ENCODE measurements at places on chromosomes 3 and 15.

GRCh38 chr3:2872884-2873283 lies 237.3 kb downstream of the IL5RA start:
- DNase-seq = no peak

GRCh38 chr15:100596792-100597191 lies 5.2 kb downstream of the LINS1 start:
- DNase-seq = no peak

DNA sequence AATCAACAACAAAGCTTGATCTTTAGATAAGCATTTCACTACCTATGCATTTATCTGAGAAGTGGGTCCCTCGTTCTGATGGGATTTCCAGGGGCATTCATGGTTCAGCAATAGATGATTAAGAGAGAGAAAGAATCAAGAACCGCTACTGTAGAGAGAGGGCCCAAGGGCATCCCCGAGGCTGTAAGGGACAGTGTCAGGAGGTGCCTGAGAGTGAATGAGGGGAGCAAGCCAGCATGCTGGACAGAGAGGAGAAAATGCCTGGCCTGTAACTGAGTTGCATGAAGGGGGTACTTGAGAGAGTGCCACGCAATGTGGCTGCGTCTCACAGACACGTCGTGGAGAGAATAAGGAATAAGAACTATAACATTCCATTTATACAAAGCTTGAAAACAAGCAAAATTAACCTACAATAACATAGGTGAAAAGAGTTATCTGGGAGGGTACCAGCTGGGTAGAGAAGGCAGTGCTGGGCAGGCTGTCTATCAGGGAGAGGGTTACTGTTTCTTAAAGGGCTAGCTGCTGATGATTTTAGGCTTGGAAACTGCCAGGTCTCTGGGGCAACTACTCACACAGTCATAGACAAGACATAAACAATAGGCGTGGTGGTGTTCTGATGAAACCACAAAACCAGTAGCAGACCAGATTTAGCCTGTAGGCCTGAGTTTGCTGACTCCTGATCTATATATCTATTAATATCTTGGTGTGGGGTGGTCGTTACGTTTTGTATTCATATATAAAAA lies 374.6 kb upstream of the CFAP20DC start:
- peak; percentile 40 for DNase-seq

- no peak for DNase-seq
Measured at GRCh38 chr15:100999369-100999768, 80.2 kb downstream of the LRRK1 start.

DNA sequence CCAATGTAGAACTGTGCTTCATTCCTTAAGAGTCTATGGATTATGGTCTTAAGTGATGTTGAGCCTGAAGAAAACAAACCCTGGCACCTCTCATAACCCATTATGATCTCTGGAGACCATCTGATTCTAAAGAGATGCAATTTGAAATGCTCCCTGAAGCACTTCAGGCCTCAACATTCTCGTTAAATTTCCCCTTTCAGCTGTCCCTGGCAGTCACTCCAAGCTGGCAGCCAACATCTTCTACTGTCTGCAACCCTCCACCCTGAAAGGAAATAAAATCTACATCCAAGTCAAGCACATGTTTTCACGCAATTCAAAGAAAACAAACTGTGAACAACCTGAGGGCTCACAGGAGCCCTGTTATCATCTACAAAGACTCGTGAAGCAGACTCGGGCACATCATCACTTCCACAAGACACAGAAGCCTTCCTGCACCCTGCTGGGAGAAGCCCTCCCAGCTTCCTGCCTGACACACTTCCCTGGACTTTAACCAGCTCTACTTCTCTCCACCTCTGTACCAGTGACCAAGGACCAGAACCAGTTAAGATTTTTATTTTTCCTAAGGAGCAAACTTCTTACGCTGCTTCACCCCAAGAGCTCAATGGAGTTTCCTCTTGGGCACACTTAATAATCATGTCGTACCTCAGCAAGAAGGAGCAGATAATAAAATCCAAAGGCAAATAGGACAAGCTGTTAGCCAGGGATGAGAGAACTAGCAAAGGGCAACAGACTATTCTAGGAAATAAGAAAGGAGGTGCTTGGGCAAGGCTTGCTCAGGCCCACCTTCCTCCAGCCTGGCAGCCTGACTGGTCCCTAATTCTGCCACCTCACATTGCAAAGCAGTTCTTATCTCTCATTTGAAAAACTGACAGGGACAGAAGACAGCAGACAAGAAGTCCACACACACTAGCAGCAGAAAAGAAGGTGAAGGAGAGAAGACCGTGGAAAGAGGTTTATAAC lies 67.1 kb downstream of the MAGI1 start:
- DNase-seq = no peak

GRCh38 chr3:134003066-134003465 lies 26.7 kb downstream of the SLCO2A1 start:
- no peak for DNase-seq

DNA sequence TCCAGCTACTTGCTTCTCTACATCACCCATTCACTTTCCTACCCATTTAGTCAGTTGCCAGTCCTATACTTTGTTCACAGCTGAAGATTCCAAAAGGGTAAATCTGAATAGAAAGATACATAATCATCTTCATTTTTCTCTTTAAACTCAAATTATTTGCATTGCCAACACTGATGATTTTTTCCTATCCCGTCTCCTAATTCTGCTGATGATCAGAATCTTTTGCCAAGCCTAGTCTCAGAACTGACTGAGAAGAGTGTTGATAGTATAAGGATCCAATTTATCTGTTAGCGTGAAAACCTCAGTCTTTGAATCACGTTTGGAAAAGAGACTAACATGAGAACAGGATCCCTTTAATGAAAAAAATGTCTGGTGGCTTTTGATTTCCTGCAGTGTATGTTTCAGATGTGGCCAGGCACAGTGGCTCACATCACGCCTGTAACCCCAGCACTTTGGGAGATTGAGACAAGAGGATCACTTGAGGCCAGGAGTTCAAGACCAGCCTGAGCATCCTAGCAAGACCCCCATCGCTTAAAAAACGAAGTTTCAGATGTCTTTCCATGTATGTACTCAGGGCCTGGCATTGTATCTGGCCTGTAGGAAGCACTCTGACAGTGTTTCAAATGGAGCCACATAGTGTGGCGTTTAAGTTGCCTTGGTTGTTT lies 169.4 kb downstream of the KLHL25 start:
- no peak for DNase-seq

- no peak for DNase-seq
Measured at GRCh38 chr15:48052946-48053345, 67.8 kb upstream of the SLC24A5 start.

DNA sequence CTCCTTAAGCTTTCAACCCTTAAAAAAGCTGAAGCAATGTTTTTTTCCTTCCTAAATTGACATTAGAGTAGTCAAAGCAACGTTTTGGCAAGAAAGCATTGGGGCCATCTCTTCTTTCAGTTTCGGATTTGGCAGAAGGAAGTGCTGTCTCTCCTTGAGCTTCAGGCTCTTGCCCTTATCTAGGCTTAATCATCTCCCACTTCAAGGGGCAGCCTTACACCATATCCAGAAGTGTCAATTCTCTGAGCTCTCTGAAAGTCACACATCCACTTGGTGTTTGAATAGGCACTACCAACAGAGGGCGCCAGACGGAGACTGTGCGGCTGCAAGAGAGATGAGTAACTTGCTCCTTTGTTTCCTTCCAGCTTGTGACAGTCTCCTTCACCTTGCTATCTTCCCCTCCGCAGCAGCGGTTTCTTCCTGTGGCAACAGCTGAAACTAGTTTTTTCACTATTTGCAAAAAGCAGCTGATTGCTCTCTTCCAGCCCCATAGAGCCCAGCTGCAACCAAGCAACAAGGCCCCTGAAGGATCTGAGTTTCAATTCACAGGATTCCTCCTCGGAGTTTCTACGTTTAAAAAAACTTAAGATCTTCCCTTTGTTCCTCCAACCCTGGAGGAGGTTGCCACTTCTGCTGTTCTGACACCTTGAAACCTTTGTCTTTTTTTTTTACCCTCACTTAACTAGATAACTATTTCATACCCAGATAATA lies 147.0 kb upstream of the SLCO3A1 start:
- peak; percentile 21 for DNase-seq

- DNase-seq = no peak
Measured at GRCh38 chr15:59999612-60000112, 4.4 kb upstream of the FOXB1 start.

DNA sequence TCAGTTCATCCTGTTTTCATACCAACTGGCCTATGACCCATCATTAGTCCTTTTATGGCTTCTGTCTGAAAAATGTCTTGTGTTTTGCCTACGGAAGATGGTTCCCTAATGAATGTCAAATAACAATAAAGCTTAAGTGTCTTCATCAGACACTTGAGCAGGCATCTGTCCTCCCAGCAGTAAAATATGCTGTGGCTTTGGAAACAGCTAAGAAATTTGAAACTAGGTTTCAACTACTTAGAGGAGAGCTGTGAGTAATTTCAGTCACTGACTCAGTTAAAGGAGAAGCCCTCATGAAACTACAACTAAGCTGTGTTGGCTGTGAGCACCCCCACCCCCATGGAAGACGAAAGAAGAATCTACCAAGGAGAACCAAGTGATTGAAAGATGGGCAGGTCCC lies 409.4 kb upstream of the PPP2R3A start:
- DNase-seq = peak; percentile 4

DNA sequence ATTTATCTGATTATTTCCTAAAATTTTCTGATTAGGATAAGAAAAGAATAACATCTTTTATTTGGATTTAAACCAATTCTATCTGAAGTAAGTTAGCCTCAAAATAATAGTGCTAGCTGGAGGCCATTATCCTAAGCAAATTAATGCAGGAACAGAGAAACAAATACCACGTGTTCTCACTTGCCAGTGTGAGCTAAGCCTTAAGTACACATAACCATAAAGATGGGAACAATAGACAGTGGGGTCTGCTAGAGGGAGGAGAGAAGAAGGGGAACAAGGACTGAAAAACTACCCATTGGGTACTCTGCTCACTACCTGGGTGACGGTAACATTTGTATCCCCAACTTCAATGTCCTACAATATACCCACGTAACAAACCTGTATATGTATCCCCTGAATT lies 31.3 kb upstream of the LYSMD4 start:
- DNase-seq = no peak

GRCh38 chr15:22949074-22949547 lies 31.1 kb downstream of the CYFIP1 start:
- no peak for DNase-seq

- DNase-seq = no peak
Measured at GRCh38 chr3:171269542-171269941, 190.7 kb downstream of the TNIK start.

- no peak for DNase-seq
Measured at GRCh38 chr3:32106929-32107362, 526 bp downstream of the GPD1L start.

DNA sequence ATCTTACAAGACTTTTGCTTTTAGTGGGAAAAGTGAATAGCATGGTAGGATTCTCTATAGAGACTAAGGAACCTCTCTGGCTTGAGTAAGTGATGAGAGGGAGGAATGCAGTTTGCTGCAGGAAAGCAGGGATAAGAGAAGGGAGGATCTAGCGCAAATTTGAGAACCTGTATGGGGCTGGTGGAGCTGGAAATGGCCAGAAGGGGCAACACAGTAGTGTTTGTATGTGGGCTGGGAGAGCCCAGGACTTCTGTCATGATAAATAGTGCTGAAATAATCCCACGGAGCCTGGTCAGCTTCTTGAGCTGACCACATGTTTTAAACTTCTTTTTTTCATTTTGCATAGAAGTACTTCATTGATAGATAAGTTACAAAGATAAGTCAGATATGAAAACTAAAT lies 11.2 kb upstream of the SHC4 start:
- no peak for DNase-seq

DNA sequence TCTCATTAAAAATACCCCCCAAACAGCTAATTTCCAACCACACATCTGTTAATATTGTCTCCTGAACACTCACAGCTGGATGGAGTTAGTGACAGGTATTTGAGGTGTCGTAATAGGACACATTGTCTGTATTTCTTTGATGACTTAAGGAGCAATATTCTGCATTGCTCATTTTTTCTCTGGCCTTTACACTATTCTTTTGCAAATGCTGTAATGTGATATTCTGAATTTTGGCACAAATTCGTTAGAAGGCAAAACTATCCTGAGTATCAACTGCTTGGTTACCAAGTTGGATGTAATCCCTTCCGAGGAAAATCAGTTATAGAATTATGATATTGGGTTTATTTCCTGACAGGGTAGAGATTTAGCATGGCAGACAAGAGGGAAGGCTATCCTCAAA lies 1030.2 kb downstream of the MCTP2 start:
- no peak for DNase-seq

DNA sequence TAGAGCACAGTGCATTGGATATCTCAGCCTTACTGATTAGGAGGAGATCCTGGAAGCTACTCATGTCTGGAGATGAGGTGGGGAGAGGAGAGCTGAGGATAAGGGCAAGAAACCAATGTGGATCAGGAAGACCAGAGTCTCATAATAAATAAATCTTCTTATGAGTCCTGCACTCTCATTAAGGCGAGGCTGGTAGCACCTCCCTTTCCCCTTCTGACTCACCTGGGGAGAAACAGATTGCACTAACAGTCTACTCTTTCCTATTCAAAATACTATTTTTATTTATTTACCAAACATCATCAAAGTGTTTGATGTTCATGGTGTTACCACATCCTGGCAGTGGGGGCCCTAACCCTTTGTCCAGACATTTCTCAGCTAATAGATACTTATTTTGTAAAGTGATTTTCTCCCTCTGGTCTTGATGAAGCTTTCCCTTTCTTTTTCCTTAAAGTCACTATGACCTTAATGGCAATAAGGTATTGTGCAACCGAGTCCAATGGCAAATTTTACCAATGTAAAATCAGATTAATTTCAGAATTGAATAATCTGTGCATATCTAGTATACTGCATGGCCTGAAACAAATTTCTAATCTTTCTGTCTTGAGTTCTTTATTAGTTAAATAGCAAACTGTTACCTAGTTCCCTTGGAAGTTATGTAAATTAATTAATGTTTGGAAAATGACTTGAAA lies 81.1 kb downstream of the IQCH start:
- DNase-seq = no peak

DNA sequence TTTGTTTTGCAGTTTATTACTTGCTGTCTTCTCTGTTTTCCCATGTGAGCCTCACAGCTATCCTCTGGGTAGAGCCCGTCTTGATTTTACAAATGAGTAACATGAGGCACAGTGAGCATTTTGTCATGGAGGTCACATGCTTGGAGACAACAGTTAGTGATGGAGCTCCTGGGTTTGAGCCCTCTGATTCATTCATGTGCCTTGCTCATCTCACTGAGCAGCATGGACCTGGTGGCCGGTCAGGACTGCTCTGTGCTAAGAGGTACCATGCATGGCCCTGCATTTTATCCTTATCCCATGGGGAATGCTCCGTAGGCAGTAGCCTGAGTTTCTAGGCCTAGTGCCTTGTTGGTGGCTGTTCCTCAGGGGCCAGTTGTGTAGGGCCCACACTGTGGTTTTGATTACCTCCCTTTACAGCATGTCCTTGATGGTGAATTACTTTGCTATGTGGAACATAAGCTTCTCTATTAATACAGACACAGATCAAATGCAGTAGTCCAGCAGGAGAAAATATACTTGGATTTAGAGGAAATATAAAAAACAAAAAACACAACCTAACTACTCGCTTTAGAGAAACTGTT lies 35.6 kb downstream of the MAP2K5 start:
- DNase-seq = no peak

GRCh38 chr3:101270149-101270548 lies 50.2 kb downstream of the IMPG2 start:
- no peak for DNase-seq

GRCh38 chr3:188472336-188472735 lies 318.4 kb downstream of the LPP start:
- no peak for DNase-seq

GRCh38 chr3:188343894-188344293 lies 189.9 kb downstream of the LPP start:
- no peak for DNase-seq

Measured in fibroblast of skin of left biceps (primary cell).